HFFc6 (cell line): ENCODE measurements at places on chromosomes 13 and 19. TPM values are rescaled to one million over a fixed set of nuclear protein-coding genes. Genes with fewer than 3 reads are reported as not detected.
A peak's percentile ranks its signal among the peaks of the same experiment; 100 is the strongest.

ZNF562 gene
- total RNA-seq, result 15.3 to 19.3 TPM (median 18.5 TPM) in 3 replicates

PABPC3 gene
- total RNA-seq, result 0.37 to 0.45 TPM (median 0.37 TPM) in 3 replicates

DNA sequence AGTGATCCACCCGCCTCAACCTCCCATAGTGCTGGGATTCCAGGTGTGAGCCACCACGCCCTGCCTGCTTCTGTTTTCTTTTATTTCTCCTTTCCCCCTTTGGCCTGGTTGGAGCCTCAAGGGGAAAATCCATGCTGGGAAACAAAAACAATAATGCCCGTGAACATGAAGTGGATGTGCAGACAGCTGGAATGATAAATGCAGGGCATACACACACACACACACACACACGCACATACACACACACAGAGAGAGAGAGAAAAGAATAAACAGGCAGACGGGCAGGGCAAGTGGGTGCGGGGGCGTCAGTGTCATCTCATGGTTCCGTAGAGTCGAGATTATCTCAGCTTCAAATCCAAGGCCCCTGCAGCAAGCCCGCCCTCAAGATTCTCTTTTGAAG, 4.4 kb upstream of the PLEKHF1 start:
- no peak overlapping the region for H3K27ac ChIP-seq
- no peak overlapping the region for H3K4me3 ChIP-seq
- H3K36me3 ChIP-seq, result no peaks in the 10 kb centered on the region

LRRC63 gene
- total RNA-seq, result not detected in 3 replicates

B3GNT3 gene
- not detected in 3 replicates for total RNA-seq

DNA sequence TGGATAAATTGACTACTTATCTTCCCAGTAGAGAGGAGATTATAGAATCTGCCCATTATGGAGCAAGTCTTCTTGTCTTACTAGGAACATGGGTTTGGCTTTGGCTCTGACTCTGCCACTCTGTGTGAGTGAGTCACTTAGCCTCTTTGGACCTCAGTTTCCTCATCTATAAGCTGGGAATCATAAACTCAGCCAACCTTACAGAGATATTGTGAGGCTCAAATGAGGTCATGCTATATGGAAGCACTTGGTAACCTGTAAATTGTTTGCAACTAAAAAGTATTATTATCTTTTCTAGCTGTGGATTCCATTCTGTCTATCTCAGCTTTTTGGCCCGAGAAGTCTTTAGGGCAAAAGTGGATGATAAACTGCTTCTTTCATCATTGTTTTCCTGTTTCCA, 186.8 kb upstream of the TSC22D1 start:
- no peaks in the 10 kb centered on the region for H3K36me3 ChIP-seq
- H3K27ac ChIP-seq, result no peak overlapping the region
- no peak for DNase-seq
- no peak overlapping the region for H3K4me3 ChIP-seq

DNA sequence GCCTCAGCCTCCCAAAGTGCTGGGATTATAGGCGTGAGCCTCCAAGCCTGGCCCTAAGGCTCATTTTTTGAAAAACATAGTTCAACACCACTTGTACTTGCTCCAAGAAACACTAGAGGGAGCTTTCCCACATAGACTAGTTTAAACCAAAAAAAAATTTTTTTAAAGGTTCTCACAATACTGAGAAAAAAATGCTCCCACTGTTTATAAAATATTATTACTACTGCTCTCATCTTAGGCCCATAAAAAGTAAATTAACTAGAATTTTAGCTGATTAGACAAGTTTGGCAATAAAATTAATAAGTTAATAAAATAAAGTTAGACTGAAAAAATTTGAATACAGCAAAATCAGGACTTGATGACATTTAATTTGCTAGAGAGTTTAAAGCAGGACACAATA, 109.5 kb downstream of the TBC1D4 start:
- H3K27ac ChIP-seq, result no peak overlapping the region
- peaks cover 14% of the 10 kb centered on the region for H3K4me1 ChIP-seq
- no peak overlapping the region for H3K4me3 ChIP-seq
- H3K36me3 ChIP-seq, result no peaks in the 10 kb centered on the region

DNA sequence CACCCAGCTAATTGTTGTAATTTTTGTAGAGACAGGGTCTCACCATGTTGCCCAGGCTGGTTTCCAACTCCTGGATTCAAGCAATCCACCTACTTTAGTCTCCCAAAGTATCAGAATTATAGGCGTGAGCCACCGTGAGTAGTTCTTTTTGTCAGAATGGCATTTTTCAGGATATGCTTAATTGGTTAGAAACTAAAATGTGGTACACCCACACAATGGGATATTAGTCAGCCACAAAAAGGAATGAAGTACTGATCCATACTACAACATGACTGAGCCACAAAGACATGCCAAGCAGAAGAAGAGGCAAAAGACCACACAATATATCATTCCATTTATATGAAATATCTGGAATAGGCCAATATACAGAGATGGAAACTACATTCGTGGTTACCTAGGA, 41.7 kb upstream of the MAP3K10 start:
- no peak overlapping the region for H3K27ac ChIP-seq
- H3K36me3 ChIP-seq, result no peaks in the 10 kb centered on the region
- H3K4me1 ChIP-seq, result peaks cover 27% of the 10 kb centered on the region
- no peaks in the 10 kb centered on the region for H3K27me3 ChIP-seq

GRCh38 chr19:54399189-54399588, 16.1 kb upstream of the TTYH1 start:
- no peak for DNase-seq
- no peaks in the 10 kb centered on the region for H3K36me3 ChIP-seq
- H3K4me3 ChIP-seq, result no peak overlapping the region
- H3K4me1 ChIP-seq, result no peaks in the 10 kb centered on the region

DNA sequence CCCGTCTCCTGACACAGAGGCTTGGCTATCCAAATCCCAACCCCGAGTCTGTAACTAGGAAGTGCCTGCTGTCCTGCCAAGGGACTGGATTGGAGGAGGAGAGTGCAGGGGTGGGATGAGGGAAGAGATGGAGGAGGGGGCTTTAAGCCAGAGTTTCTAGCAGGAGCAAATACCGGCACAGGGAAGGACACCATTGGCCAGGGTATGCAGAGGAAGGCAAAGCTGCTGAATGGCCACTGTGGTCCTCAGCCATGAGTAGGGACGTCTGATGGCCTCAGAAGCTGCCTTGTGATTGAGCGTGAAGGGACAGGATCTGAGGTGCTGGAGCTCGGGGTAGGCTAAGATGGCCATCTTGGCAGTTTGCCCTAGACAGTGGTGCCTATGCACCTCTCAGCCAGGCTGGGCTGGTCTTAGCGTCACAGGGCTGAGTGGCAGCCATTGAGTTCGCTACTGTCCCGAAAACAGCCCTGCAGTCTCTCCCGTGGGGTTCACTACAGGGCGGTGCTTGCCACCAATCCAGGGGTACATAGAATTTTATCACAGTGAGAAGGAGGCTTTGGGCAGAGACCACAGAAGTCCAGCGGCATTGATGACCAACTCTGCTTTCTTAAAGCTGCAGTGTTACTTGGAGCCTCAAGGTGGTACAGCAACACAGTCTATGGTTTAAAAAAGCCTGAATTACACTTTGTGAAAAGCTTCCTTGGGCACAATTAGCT, 61.8 kb downstream of the AKAP11 start:
- H3K36me3 ChIP-seq, result no peaks in the 10 kb centered on the region
- peaks cover 4% of the 10 kb centered on the region for H3K27me3 ChIP-seq
- peak; percentile 5 for DNase-seq
- H3K4me3 ChIP-seq, result no peak overlapping the region

- H3K27me3 ChIP-seq, result no peaks in the 10 kb centered on the region; the same call in 1 of the 2 replicates
- H3K27ac ChIP-seq, result no peak overlapping the region
- H3K4me1 ChIP-seq, result no peaks in the 10 kb centered on the region
- no peak for DNase-seq
- peaks cover 9% of the 10 kb centered on the region for H3K36me3 ChIP-seq
These were observed 298.8 kb downstream of the SHISA2 start for GRCh38 chr13:25752957-25753551.

GRCh38 chr19:7924241-7924640, 1.7 kb downstream of the CTXN1 start:
- peaks cover 4% of the 10 kb centered on the region for H3K36me3 ChIP-seq
- DNase-seq, result no peak
- peaks cover 25% of the 10 kb centered on the region for H3K4me1 ChIP-seq
- H3K27me3 ChIP-seq, result peaks cover 2% of the 10 kb centered on the region
- H3K4me3 ChIP-seq, result no peak overlapping the region

GRCh38 chr13:71967990-71968389, 101.0 kb upstream of the DACH1 start:
- H3K36me3 ChIP-seq, result no peaks in the 10 kb centered on the region
- no peak for DNase-seq
- H3K4me3 ChIP-seq, result no peak overlapping the region
- no peaks in the 10 kb centered on the region for H3K27me3 ChIP-seq
- no peaks in the 10 kb centered on the region for H3K4me1 ChIP-seq

GRCh38 chr13:114062754-114063153, 69.7 kb downstream of the RASA3 start:
- peak overlapping the region; percentile 74 for H3K27ac ChIP-seq
- no peak for DNase-seq
- H3K4me1 ChIP-seq, result peaks cover 57% of the 10 kb centered on the region
- H3K36me3 ChIP-seq, result 0 out of 2 replicates have a peak, but pooled peaks cover 4% of the 10 kb centered on the region
- peaks cover 16% of the 10 kb centered on the region for H3K27me3 ChIP-seq

DNA sequence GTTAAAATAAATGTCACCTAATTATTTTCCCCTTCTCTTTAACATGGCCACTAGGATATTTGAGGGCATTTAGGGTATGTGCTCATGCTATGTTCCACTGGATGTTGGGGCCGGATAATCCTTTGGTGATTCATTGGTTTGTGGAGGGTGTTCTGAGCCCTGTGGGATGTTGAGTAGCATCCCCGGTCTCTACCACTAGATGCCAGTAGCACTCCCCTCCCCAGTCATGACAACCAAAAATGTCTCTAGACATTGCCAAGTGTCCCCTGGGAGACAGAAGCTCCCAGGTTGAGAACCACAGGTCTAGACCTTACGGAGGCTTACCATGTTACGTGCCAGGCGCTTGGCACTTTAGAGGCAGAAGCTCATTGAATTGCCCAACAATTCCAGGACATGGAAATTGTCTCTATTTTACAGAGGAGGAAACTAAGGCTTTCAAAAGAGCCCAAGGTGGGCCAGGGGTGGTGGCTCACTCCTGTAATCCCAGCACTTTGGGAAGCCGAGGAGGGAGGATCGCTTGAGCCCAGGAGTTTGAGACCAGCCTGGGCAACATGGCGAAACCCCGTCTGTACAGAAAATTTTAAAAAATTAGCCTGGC, 14.1 kb downstream of the SHANK1 start:
- H3K27me3 ChIP-seq, result peaks cover 7% of the 10 kb centered on the region
- no peak overlapping the region for H3K4me3 ChIP-seq
- peaks cover 17% of the 10 kb centered on the region for H3K4me1 ChIP-seq
- no peaks in the 10 kb centered on the region for H3K36me3 ChIP-seq
- peak overlapping the region; percentile 29; the same call in 1 of the 2 replicates for H3K27ac ChIP-seq
- DNase-seq, result peak; percentile 80

DNA sequence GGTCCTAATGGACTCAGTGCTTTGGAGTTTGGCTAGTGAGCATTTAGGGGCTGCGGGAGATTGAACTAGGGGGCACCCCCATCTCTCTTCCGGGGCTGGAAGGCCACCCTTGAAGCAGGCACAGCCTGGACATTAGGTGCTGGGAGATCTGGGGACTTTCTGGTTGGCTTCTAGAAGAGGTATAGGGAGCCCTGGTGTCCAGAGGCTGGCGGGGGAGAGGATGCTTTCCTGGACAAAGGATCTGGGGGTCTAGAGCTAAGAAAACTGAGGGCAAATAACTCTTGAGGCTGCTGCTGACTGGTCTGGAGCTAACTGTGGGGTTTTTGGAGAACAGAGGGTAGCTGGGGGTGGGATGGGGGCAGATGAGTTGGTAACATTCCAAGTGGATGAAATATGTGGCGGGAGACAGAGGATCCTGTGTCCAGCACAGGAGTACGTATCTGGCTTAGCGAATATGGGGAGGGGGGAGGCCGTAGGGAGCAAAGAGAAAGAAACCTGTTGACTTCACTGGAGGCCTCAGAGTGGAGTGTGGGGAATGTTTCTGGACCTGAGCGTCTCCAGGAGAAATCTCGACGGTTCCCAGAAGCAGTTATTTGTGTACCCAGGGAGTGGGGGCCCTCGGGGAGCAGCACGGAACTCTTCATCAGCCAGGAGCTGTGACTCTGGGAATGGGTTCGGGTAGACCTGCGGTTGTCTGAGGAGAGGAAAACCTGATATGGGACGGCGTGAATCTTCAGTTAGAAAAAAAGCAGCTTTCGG, 1.4 kb downstream of the HNRNPUL1 start:
- peak overlapping the region; percentile 94 for H3K4me3 ChIP-seq
- peak overlapping the region; percentile 98 for H3K27ac ChIP-seq
- H3K4me1 ChIP-seq, result peaks cover 54% of the 10 kb centered on the region
- no peak for DNase-seq
- peaks cover 25% of the 10 kb centered on the region for H3K36me3 ChIP-seq
- H3K27me3 ChIP-seq, result peaks cover 19% of the 10 kb centered on the region

DNA sequence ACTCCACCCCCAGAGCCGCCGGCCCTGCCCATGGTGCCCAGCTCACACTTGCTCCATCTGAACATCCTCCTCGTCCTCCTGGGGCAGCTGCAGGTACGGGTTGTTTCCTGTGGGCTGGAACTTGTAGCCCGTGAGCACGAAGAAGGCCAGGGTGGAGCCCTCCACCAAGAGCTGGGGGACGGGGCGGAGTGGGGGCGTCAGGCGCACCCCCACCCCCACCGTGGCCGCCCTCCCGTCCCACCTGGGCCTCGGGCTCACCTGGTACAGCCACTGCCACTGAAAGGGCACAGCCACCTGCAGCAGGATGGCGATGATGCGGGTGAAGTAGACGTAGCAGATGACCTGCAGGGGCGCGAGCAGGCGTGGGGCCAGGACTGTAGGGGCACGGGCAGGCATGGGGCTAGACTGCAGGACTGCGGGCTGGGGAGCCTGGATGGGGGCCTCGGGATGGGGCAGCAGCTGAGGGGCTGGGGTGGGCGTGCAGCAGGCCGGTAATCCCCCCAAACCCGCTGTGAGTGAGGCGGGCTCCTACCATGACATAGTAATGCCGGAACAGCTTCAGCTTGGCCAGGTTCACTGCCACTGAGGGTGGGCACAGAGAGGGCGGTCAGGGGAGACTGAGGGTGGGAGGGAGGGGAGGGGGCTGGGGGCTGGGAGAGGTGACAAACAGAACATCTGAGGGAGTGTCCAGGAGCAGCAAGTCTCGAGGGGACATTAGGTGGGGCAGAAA, 6.3 kb downstream of the GPR108 start:
- peaks cover 13% of the 10 kb centered on the region for H3K36me3 ChIP-seq
- no peak for DNase-seq
- no peak overlapping the region for H3K4me3 ChIP-seq

- no peak overlapping the region; the same call in 1 of the 2 replicates for H3K27ac ChIP-seq
- peak; percentile 76 for DNase-seq
- H3K4me1 ChIP-seq, result peaks cover 21% of the 10 kb centered on the region
These were observed 18.6 kb upstream of the COG3 start for GRCh38 chr13:45446181-45446580.

SIGLEC12 gene
- total RNA-seq, result not detected in 3 replicates

GRCh38 chr13:25692099-25692498, 320.3 kb downstream of the ATP8A2 start:
- H3K4me3 ChIP-seq, result no peak overlapping the region
- no peaks in the 10 kb centered on the region for H3K4me1 ChIP-seq
- H3K27ac ChIP-seq, result no peak overlapping the region
- no peak for DNase-seq

- H3K4me1 ChIP-seq, result peaks cover 20% of the 10 kb centered on the region; the same call in 1 of the 2 replicates
- peaks cover 6% of the 10 kb centered on the region; the same call in 1 of the 2 replicates for H3K36me3 ChIP-seq
- H3K27me3 ChIP-seq, result no peaks in the 10 kb centered on the region
These were observed 1244.2 kb upstream of the MIR17HG start for GRCh38 chr13:90103099-90103784.

- H3K27me3 ChIP-seq, result peaks cover 14% of the 10 kb centered on the region
- peak; percentile 62 for DNase-seq
- peak overlapping the region; percentile 38; the same call in 1 of the 2 replicates for H3K4me3 ChIP-seq
- no peaks in the 10 kb centered on the region for H3K36me3 ChIP-seq
These were observed 45.7 kb upstream of the TDRD3 start for GRCh38 chr13:60351326-60351725.
